ENCODE measurements at places on chromosomes 1 and 21.

DNA sequence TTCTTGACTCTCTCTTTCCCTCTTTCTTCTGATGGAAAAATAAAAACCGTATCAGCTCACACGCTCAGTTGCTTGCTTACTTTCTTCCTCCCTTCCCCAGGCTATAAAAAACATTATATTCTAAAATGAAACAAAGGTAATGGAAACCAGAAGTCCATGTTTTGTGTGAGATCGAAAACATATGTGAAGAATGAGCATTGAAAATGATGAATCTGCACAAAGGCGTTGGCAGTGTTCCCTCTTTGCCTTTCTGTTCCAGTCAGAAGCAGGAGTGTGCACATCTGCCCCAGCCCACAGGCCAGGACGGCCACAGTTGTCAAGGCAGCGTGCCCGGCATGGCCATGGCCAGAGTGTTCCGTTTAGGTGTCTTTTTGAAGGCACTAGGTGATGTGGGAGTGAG, 185.3 kb upstream of the USP24 start:
- DNase-seq, result no peak

- DNase-seq, result no peak
These were observed 241.5 kb downstream of the LTN1 start for GRCh38 chr21:28751176-28751575.

DNA sequence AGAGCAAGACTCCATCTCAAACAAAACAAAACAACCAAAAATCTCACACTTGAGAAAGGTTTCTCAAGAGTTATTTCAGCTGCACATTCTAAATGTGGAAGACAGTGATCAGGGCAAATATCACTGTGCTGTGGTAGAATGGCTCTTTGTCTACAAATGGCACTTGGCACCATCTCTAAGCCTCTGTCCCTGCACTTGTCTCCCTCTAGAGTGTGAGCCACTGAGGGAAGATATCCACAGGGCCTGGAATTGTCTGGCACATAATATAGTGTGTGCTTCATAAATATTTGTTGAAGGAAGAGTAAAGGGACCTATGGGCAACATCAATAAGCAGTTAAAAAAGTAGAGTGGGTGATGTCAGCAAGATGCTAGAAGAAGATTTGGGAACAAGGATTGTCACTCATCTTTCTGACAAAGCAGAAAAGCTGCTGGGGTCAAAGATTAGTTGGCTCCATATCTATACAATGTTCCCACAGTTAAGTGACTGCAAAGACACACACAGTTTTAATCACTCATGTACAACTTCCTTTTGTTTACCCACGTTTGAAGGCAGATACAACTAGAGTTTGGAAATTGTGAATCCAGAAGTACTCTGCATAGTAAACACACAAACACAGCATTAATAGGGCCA, 19.1 kb downstream of the CD101 start:
- DNase-seq, result no peak

DNA sequence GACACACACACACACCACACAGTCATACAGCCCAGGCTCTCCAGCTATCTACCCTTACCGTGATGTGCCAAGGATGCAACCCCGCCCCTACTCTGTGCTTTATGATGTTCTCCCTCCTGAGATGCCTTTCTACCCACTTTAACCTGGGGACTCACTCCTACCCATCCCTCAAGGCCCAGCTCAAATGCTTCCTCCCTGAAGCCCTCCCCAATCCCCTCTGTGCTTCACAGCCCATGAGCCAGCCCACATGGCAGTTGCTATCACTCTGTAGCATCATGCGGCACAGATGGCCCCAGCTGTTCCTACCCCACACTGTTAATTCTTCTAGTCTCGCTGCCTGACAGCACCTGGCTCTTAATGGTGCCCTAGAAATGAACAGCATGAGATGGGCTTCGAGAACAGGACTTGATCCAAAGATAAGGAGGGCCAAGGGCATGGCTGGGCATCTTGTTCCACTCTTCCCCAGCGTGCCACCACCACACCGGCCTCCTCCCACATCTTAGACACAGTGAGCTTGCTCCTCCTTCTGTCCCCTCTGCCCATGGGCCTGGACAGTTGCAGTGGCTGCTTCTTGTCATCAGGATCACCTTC, 109.8 kb downstream of the GLIS1 start:
- no peak for DNase-seq

DNA sequence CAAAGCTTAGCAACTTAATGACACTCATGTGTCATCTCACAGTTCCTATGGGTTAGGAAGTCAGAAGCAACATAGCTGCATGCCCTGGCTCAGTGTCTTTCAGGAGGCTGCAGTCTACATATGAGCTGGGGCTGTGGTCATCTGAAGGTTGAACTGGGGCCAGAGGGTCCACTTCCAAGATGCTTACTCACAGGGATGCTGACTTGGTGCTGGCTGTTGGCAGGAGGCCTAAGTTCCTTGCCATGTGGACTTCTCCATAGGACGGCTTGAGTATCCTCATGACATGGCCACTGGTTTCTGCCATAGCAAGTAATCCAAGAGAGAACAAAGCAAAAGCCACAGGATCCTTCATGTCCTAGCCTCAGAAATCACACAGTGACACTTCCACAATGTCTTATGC, 12.1 kb upstream of the FAM43B start:
- no peak for DNase-seq

GRCh38 chr1:197307551-197307950, 39.5 kb downstream of the CRB1 start:
- no peak for DNase-seq

DNA sequence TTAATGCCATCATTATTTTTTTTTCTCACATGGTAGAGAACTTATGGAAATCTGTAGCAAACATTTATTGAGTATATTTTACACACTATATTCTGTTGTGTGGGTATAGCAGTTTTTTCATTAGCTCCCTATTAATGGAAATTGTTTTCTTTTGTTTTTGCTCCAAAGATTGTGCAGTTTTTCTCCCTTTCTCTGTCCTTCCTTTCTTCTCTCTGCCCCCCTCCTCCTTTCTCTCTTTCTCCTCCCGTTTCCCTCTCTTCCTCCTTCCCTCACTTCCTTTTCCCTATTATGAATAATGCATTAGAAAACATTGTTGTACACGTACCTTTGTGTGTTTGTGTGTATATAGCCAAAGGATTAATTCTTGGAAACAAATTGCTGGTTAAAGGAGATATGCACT, 20.6 kb downstream of the CDC73 start:
- DNase-seq, result no peak

- DNase-seq, result no peak
These were observed 67.4 kb downstream of the OLFM3 start for GRCh38 chr1:101929343-101929742.

GRCh38 chr1:33876970-33877650, 13.2 kb downstream of the HMGB4 start:
- DNase-seq, result no peak

DNA sequence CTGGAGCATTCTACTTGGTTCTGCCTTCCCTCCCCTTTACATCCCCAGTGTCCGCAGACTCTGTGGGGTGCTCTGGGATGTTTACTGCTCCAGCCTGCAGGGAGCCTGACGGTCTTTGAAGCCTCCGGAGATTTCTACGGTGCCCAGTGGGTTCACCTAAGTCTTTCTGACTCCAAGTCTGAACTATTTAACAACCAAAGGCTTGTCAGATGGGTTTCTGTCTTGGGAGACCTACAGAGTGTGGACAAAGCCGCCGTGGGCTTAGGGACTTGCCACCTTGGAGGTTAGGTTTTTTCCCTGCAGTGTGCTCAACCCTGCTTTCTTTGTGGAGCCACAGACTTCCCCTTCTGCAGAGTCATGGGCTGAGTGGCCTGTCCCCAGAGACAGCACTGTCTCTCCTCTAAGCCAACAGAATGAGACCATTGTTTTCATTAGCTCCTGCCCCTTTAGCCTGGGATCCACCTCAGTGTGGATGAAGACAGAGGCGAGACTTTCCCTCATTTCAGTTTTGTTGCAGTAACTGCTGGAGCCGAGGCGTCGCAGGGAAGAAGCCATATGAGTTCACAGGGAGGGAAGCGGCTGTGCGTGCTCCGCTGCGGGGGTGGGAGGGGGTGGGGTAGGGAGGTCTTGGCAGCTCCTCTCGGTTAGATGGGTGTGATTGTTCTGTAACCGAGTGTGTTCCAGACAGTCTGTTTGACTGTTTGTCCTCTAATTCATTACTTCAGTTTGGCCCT, 120.7 kb downstream of the CNIH3 start:
- DNase-seq, result no peak

- DNase-seq, result no peak
These were observed 5.4 kb upstream of the TDRD5 start for GRCh38 chr1:179586107-179586823.

DNA sequence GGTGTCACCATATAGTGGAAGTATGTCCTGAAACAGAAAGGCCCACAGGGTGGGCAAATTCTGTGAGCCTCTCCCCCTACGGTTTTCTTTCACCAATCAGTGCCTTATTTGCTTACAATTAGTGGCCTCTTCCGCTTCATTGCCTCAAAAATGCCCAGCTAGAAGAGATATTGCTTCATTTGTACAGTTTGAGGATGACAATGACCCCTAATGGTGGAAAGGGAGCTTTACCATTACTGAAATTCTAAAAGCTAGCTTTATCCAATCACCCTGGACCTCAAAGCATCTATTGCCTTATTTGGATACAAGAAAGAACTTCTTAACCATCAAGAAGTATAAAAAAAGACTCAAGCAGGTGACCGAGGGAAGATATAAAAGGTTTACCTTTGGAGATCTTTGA, 49.6 kb downstream of the LRRC71 start:
- DNase-seq, result no peak

Measured in HAP-1 (cell line).